Body of pancreas (tissue), 4 donors: ENCODE measurements at places on chromosomes 2 and 18. TPM values are rescaled to one million over a fixed set of nuclear protein-coding genes. Genes with fewer than 3 reads are reported as not detected.

The POMC gene
- 92.0 TPM for total RNA-seq

The SERPINB12 gene
- not detected for total RNA-seq

The CRYGD gene
- total RNA-seq = not detected

The PLB1 gene
- 12.9 TPM for total RNA-seq

The RBM45 gene
- 10.5 TPM for total RNA-seq
